ENCODE measurements at places on chromosomes 12 and 14. TPM values are rescaled to one million over a fixed set of nuclear protein-coding genes. Genes with fewer than 3 reads are reported as not detected.
A peak's percentile ranks its signal among the peaks of the same experiment; 100 is the strongest.

GRCh38 chr14:91299121-91300115 lies 54.9 kb upstream of the GPR68 start:
- DNase-seq, result no peak

DNA sequence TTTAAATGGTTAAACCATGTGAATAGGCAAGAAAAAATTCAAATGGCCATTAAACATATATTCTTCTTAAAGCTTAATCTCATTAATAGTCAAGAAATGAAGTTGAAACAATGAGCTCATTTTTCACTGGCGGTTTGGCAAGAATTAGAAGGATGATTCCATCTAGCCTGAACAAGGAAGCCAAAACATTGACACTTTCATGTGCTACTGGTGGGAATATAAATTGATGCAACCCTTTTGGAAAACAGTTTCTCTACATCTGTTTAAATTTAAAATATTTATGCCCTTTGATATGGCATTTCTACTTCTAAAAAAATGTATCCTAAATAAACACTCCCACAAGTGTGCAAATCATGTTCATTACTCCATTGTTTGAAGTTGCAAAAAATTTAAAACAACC lies 174.7 kb upstream of the HIF1A start:
- DNase-seq, result no peak

DNA sequence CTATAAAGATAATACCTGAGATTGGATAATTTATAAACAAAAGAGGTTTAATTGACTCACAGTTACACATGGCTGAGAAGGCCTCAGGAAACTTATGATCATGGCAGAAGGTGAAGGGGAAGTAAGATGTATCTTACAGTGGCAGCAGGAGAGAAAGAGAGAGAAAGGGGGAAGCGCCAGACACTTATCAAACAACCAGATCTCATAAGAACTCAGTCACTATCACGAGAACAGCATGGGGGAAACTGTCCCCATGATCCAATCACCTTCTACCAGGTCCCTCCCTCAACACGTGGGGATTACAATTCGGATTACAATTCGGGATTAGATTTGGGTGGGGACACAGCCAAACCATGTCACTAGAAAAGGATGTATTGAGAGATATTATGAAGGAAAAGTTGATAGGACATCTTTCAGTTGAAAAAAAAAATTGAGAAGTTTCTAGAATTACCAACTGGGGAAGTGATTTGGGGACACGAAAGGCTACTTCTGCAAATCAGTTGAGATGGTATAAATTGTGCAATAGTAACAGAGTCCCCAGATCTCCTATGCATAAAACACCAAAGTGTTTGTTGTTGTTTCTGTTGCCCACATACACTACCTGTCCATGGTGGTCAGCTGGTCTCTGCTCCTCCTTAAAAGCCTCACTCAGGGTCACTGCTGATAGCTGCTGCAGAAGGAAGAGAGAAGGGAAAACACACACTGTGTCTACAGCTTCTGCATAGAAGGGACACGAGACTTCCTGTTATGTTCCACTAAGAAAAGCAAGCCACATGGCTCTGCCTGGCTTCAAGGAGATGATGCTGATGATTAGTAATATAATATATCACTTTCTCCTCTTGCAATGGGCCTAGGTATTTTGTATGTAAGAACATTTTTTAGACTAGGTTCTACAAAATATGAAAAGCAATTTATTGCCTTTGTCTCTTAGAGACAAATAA lies 465.5 kb downstream of the PDZRN4 start:
- DNase-seq, result no peak

- DNase-seq, result peak; percentile 83
Measured at GRCh38 chr12:9634177-9634803, 26.6 kb upstream of the KLRB1 start.

OTOGL gene
- total RNA-seq, result not detected

PTGR2 gene
- 14.3 TPM for total RNA-seq

IL23A gene
- total RNA-seq, result 12.7 TPM

PDE3A gene
- not detected for total RNA-seq

RIN3 gene
- not detected for total RNA-seq

All from OCI-LY7 (cell line).